ENCODE measurements at places on chromosomes 1 and 21. TPM values are rescaled to one million over a fixed set of nuclear protein-coding genes. Genes with fewer than 3 reads are reported as not detected.

Gene LCE1A
- total RNA-seq = not detected

Gene TENT5C
- total RNA-seq = 20.6 TPM

Gene ITGB2
- 20.5 TPM for total RNA-seq

Gene LCE2B
- not detected for total RNA-seq

DNA sequence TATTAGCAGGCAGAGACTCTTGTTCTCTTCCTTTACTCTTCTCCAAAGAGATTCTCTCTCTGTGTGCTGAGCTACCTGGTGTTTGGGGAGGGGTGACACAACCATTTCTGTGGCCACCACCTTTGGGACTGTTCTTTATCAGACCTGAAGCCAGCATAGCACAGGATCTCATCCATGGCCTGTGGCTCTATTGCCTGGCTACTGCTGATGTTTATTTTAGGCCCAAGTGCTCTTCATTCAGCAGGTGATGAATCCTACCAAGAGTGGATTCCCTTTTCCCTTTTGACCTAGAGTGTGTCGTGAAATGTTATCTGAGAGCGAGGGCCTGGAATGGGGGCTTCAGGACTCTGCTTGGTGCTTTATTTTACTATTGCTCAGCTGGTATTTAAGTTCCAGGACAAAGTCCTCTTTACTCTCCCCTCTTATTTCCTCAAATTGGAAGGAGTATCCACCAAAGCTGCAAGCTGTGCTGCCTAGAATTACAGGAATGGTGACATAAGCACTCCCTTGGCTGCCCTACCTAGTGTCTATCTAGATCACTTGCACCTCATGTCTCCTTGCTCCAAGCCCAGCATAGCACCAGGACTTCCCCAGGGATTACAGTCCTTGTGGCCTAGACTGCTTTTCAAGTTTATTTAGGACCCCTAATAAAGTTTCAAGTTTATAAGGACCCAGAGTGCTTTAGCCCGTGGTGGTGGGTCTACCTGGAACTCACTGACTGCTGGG lies 94.7 kb upstream of the GPR52 start:
- DNase-seq = no peak

Measured in Peyer's patch (tissue), 4 donors.